ENCODE measurements at places on chromosomes 5 and 9.

DNA sequence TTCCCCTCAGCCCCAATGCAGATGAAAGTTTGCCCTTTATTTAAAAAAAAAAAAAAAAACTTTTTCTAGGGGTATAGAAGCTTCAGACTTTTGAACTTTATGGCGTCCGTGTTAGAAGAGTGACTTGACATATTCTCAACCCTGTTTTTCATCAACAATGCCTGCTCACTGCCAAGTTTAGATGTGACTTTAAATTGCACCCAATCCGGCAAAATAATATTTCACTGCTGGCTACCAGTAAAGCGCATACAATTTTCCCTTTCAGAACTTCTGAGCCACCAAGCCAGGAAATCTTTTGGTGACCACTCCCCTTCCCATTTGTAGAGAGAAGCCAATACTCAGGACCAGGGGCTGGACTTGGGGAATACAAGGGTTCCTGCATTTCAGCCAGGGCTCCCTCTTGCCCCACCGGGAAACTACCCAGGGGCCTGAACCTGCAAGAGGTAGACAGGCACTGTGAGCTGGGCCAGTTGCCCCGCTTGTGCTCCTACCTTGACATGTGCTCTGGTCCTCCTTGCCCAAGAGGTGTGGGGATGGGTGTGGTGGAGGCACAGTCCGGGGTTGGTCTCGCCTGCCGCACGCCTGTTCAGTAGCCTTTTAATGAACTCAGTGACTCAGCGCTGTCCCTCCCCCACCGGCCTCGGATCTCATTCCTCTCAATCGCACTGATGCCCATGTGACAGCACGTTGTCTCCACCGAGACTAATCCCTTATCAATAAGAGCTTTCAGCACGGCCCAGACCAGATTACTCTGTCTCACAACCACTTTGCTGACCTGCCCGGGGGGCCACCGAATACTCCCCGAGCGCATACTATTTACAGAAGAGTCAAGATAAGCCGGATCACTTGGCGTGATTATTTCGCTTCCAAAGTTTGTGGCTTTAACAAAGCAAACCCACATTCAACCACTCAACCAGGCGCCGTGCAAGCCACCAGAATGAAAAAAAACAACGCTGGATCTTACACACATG lies 226.4 kb downstream of the DCP2 start:
- DNase-seq = no peak

GRCh38 chr5:143239882-143240518 lies 163.5 kb downstream of the NR3C1 start:
- DNase-seq = no peak

DNA sequence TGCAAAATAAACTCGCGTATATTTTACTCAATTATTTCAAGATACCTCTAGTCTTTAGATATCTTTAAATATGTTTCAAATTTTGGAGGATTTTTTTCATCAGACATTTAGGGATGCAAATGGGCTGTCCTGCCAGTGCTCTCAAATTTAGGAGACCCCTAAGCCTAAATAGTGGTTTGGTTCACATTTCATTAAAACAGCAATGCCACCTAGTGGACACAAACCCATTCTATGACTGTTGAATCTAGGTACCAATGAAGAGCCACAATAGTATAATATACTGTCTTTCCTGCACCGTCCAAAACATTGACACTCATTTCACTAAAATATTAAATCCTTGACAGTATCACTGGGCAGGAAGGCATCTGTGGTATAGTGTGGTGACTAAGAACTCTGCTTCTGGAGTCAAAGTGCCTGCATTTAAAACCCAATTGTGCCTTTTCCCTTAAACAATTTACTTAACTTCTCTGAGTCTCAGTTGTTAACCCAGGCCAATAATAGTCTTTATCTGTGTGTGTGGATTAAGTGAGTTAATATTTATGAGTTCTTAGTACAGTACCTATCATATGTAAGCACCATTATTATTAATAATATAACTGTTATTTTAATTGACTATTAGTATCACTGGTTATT lies 148.0 kb downstream of the RORB start:
- DNase-seq = no peak

GRCh38 chr5:135850671-135851070 lies 16.2 kb downstream of the SLC25A48 start:
- DNase-seq = no peak
